Fibroblast of skin of right biceps (primary cell): ENCODE measurements at places on chromosomes 4 and X.

DNA sequence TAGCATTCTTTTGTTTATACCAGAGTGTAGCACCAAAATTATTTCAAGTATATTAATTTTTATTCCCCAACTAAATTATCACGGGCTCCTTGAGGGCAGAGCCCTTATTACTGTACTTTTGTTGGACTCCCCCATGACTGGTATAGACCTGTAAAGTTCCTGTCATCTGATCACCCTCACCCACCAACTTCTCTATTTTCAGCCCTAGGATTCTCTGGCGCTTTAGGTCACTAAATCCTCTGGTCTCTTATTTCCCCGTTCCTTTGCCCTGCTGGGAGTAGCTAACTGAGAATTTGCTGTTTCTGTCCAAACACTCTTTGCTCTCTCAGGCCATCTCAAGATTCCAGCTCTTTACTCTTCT, 3.2 kb upstream of the XKRX start:
- no peak for DNase-seq

DNA sequence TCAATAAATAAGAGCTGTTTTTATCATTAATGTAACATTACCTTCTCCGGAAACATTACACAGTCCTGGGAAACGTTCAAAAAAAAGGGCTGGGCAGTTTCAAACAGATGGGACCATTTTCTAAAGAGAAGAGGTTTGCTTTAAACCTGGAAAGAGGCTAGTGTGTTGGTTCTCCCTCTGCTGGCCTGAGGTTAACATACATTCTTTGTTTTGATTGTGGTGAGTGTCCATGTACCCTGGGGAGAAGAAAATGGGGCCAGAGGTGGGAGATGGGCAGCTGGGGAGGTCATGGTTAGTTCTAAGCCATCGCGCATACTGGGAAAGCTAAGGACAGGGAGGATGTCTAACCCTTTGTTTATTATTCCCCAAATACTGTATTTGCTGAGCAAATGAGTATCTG, 194.7 kb downstream of the CPEB2 start:
- DNase-seq: no peak

DNA sequence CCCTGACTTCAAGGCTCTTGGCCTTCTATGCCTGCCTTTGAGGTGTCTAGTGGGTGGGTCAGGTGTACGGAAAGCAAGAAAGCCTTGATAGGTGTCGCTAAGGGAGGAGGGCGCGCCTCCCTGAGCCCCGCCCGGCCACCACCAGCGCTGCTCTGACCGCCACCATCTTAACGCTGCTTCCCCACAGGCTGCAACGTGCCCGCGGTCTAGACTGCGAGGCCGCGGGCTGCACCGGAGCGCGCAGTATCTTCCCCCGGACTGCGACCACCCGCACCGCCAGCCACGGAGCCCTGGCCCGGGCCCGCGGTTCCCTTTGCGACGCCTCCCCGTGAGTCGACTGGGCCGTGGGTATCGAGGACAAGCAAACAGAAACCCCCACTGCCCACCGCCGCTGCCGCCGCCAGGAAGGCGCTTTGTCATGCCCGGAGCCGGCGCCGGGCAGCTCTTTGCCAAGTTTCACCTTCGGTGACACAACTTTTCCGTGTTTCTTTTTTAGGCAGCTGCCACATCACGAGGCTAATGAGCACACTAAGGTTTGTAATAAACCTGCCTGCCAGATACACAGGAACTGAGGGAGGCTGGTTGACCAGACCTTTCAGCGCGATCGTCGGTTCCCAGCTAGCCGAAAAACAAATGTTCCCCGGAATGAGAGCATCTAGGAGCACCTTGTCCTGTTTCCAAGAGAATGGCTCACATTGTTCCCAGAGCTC, 335.8 kb upstream of the F9 start:
- no peak for DNase-seq

DNA sequence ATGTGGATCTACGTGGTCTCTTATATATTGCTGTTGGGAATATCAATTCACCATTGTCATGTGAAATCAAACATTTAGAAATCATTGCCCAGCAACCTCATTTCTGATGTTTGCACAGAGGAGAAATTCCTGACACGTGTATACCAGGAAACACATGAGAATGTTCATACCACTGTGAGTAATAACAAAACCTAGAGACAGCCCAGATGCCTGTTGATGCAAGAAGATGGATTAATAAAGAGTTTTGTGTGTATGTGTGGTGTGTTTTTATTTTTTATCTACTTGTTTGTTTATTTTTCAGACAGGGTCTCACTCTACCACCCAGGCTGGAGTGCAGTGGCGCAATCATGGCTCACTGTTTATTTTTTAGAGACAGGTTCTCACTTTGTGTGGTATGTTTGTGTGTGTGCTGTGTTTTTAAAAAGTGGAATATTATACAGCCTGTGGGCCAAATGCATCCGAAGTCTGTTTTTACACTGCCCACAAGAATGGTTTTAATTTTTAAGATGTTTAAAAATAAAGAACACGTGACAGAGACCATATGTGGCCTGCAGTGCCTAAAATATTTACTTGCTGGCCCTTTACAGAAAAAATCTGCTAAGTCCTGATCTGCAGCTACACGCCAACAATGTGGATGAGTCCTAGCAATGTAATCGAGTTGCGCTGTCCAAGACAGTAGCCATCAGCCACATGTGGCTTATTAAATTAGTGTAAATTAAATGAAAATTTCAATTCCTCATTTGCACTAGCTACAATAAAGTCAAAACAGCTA, 39.2 kb downstream of the TXLNG start:
- peak; percentile 43 for DNase-seq

DNA sequence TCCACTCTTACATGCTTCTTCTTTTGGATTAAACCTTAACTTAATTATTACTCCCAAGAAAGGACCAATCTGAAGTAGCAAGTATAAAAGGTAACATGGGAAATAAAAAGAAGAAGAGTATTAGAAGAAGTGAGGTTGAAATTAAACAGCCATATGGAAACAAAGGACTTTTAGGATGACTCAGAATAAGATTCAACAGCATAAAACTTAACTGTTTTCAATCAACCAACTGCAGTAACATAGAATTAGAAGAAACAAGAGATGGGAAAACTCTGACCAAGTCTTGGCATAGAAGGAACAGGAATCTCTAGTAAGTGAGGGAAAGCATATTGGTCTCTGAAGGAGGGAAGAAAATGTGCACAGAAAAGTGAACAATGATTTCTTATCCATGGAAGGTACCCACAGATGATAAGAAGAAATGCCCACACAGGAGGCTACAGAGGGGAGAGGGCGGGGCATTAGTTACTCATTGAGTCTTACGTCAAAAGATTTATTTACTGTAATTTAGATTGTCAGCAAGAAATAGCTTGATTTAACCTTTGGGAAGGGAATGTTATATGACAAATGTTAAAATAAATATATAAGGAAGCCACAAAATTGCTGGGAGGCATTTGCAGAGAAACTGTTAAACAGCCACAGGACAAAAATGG, 177.3 kb downstream of the BANK1 start:
- peak; percentile 36 for DNase-seq

- peak; percentile 36 for DNase-seq
Observed at GRCh38 chr4:19791422-19792123, 460.1 kb upstream of the SLIT2 start.

GRCh38 chrX:53272808-53273337, 8.5 kb downstream of the IQSEC2 start:
- DNase-seq: no peak

DNA sequence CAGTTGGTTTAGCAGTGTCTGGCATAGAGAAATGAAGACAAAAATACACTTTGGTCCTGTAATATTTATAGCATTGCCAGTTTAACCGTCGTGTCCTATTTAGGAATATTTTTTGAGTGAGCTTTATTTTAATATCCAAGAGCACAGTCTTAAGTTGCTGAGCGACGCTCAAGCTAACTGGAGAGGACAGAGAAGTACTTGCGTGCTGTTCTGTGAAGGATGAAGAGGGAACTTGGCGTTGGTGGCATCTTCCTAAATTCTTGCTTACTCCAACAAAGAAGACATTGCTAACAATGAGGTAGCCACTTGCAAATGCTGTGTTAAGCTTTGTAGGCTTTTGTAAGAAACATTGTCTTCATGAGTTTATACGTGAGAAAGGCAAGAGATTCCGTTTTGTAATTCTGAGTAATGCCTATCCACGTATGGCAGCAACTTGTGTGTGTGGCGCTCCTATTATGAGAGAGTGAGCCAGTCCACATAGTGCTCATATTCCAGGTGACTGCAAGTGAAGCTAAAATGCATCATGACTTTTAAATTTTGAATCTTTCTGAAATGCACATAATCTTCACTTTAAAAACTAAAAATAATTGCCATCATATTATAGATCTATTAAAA, 50.6 kb downstream of the SYNPO2 start:
- no peak for DNase-seq

DNA sequence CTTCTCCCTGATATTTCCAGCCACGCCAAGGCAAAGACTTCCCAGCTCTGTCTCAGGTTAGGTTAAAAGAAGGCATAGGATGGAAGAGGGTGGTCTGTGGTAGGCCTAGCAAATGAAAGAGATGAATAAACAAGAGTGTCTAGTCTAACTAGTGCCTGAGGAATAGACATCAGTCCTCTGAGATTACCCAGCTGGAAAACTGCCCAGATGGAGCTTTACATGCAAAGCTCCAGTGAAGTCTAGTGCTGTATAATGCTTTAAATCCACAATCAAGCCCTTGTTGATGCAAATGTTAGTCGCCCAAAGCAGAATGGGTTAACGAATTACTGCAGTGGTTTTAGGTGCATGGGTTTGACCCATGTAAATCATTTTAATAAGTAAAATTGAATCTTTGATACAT, 24.8 kb upstream of the GUCY1B1 start:
- DNase-seq: peak; percentile 40

DNA sequence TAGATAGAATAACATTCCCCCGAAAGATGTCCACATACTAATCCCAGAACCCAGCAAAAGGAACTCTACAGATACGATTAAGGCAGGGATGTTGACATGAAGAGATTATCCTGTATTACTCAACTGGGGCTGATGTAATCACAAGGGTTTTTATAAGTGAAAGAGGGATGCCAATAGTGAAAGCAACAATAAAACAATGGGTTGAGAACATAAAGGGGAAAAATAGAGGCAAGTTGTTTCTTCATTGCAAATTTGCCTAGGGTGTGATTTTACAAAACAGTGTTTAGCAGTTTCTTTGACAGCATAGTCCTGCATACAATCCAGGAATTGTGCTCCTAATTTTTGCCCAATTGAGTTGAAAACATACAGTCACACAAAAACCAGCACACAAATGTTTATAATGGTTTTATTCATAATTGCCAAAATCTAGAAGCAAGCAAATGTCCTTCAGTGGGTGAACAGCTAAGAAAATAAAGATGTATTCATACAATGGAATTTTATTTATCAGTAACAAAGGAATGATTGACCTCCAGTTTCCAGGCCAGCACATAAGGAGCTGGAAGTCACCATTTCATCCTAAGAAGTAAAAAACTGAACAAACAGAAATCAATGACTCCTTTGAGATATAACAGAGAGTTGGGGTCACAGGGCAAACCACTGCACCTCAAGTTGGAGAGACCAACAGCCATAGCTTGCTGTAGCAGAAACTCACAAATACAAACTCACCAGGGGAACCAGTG, 107.2 kb downstream of the CENPC start:
- DNase-seq: peak; percentile 59

GRCh38 chr4:19429684-19430083, 822.0 kb upstream of the SLIT2 start:
- no peak for DNase-seq

DNA sequence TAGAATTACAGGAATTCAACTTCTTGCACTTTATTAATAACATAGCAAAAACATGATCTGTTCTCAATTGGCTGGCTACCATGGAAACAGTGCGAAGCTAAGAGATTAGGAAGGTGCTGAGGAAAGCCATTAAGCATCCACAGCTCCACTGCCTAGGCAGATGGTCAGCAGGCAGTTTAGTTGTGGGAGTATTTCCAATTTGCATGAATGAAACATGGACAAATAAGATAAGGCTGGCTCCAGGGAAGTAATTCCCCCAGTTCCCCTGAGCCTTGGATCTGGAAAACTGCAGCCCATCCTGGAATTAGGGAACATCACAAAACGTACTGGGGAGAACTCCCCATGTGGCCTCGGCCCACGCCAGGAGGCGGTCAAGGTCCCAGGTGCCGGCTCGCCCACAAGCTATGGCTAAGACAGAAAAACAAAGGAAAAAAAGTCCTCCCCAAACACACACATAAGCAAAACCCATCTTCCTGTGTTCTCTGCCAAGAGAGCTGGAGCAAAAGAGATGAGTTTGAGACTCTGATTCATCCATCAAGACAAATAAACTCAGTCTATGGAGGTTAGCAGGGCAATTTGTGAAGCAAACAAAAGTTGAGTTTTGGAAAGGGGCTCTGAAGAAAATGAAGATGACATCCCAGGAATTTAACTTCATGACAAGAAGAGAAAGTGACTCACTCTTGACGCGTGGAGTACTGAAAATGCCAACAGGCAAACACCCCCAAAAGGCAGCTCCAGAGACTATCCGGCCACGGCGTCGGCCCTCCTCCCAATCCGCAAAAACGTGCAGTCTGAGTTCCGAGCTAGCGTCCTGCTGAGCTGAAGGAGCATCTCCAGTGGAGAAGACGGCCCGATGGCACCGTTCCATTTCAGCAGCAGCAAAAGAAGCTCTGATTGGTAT, 45.1 kb downstream of the IGFBP7 start:
- DNase-seq: peak; percentile 97

DNA sequence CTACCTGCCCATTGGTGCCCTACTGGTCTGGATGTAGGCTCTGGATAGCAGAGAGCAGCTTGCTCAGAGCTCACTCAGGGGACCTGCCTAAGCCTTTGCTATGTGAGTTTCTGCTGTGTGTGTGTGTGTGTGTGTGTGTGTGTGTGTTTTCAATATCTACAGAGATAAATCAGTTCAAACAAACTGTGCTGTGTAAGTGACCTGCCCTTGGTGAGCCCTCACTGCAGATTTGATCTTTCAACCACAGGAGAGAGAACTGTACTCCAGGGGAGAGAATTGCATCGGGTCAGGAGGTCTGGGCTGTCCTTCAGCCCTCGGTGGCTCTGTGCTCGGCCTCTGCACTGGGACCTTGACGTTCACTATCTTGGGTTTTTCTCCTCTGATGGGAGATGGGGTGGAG, 35.0 kb upstream of the CDKN2AIP start:
- DNase-seq: no peak

DNA sequence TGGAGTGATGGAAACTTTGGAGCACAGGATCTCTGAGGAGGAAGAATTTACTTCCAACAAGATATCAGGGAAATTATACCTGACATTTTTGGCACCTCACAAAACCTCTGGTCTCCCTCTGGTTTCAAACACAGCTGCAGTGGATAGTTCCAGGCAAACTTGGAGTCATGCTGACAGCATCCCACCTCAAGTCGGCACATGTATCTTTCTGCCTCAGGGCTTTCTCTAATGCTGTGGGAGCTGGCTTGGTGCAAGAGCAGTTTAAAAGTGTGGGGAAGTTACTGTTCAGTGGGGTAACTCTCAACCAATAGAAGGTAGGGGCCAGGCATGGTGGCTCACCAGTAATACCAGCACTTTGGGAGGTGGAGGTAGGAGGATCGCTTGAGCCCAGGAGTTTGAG, 207.1 kb upstream of the NHS start:
- DNase-seq: no peak

- DNase-seq: peak; percentile 69
Observed at GRCh38 chr4:10179957-10180602, 63.5 kb upstream of the WDR1 start.

GRCh38 chr4:186936496-186937375, 213.1 kb upstream of the FAT1 start:
- DNase-seq: peak; percentile 84

- no peak for DNase-seq
Observed at GRCh38 chr4:96035727-96036126, 195.8 kb downstream of the PDHA2 start.
